ENCODE measurements at places on chromosomes 5 and 9. TPM values are rescaled to one million over a fixed set of nuclear protein-coding genes. Genes with fewer than 3 reads are reported as not detected.

The NEUROG1 gene
- not detected for total RNA-seq

DNA sequence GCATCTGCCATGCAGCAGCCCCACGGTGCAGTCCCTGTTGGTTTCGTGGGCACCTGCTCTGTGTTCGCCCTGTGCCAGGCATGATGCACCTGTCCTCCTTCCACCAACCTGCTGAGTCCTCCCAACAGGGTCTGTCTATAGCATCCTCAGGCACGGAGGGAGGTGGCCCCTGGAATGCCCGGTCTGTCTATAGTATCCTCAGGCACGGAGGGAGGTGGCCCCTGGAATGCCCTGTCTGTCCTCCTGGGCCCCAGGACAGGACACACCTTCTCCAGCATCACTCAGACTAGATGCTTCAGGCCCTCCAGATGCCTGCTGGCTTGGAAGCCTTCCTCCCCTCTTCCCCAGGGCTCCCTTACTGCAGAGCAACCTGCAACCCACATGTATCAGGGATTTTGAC is 9.9 kb upstream of the PHYHD1 start:
- peak; percentile 31 for DNase-seq
- H3K36me3 ChIP-seq = peaks cover 15% of the 10 kb centered on the region
- H3K4me1 ChIP-seq = peaks cover 44% of the 10 kb centered on the region
- no peaks in the 10 kb centered on the region for H3K27me3 ChIP-seq
- no peak overlapping the region for H3K4me3 ChIP-seq

- H3K4me3 ChIP-seq = no peak overlapping the region
- peaks cover 32% of the 10 kb centered on the region for H3K4me1 ChIP-seq
- peak; percentile 12 for DNase-seq
- H3K36me3 ChIP-seq = no peaks in the 10 kb centered on the region
- no peaks in the 10 kb centered on the region for H3K27me3 ChIP-seq
Measured at GRCh38 chr5:159874263-159874662, 42.0 kb upstream of the ADRA1B start.

The XPA gene
- total RNA-seq = 11.6 TPM

- H3K4me1 ChIP-seq = no peaks in the 10 kb centered on the region
- DNase-seq = no peak
- no peak overlapping the region for H3K27ac ChIP-seq
- no peak overlapping the region for H3K4me3 ChIP-seq
Measured at GRCh38 chr5:122229551-122229950, 82.5 kb upstream of the SNCAIP start.
